Thymus (tissue), 14 donors: ENCODE measurements at places on chromosomes 6 and 20.

GRCh38 chr6:36797055-36797454 is 42.2 kb downstream of the CPNE5 start:
- DNase-seq = no peak

DNA sequence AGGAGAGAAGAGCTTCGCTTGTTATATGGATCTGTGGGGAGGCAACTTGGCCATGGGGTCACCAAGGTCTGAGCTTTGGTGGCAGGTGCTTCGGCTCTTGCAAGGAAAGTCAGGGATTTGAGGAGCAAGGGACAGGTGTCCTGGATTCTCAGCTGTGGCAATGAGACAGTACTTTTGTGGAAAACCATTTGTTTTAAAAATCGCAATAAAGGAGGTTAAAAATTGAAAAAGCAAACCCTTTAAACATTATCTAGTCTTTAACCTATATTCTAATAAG is 64.3 kb downstream of the NOL4L start:
- no peak for DNase-seq

GRCh38 chr6:146803601-146804000 is 204.8 kb downstream of the ADGB start:
- no peak for DNase-seq

- DNase-seq = no peak
Measured at GRCh38 chr20:32761831-32762753, at the start of gene DNMT3B. Gene DNMT3B, plus strand, starts transcription at chr20:32762385. Its CDS starts 17,939 bp downstream, at chr20:32780324.

DNA sequence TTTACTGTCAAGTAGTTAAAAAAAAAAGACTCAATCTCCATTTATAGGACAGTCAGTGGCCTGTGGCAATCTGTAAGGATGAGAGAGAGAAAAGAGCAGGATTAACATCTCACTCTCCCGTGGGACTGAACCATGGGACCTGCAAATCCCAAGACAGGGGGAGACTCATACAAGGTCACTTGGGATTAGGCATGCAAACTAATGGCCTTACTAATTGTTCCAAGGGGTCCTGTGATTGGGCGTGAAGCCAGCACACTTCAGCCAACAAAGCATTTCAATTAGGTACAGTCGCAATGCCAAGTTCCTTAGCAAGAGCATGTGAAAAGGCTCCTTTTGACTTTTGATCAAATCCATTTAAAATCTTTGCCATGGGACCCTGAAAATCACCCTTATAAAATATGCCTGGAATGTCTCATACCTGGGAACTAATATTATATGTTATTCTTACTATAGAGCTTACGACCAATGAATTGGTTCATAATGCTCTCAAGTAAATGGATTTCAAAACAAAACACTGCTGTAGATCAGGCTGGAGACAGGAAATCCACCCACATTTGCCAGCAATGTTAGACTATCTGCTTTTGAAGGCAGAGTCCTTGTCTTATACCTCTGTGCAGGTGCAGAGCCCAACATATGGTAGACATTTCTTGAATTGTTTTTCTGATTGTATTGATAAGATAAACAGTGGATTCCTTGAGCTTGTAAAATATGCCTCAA is 412.5 kb downstream of the GJA1 start:
- DNase-seq = no peak
